Stimulated activated CD4-positive, alpha-beta T cell treated with anti-CD3 and anti-CD28 coated beads, Interleukin-12 subunit alpha, Interleukin-12 subunit beta, amount 100 ng/mL, for 48 hours (primary cell): ENCODE measurements at places on chromosomes 5 and 9.

- DNase-seq, result no peak
Observed at GRCh38 chr5:36939969-36940858, 63.6 kb downstream of the NIPBL start.

DNA sequence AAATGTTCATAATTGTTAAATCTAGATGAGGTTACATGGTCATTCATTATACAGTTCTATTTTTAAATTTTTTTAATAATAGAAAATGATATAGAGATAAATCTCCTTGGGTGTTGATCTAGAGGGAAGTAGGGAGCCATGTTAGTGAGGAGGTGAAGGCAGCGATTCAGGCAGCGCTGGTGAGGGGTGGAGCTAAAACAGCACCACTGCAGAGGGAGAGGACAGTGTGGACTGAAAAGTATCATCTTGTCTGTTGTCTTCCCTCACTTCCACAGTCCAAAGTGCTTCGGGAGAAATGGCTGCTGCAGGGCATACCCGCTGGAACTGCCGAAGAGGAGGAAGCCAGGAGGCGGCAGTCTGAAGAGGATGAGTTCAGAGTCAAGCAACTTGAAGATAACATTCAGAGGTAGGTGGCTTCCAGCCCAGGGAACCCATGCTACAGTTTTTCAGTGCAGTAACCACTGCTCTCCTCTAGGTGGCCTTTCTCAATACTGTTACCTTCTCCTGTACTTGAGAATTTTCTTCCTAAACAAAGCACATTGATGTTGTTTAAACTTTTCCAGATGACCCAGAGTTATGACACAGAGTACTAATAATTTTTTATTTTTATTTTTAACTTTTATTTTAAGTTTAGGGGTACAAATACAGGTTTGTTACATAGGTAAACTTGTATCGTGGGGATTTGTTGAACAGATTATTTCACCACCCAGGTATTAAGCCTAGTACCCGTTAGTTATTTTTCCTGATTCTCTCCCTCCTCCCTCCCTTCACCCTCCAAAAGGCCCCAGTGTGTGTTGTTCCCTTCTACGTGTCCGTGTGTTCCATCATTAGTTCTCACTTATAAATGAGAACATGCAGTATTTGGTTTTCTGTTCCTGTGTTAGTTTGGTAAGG is 100.5 kb downstream of the PALM2AKAP2 start:
- no peak for DNase-seq

GRCh38 chr5:149581192-149581861 is at the start of gene ARHGEF37:
Gene ARHGEF37 (plus strand): TSS chr5:149581498. CDS start chr5:149597770, 16,272 bp downstream.
- peak; percentile 50 for DNase-seq

- no peak for DNase-seq
Observed at GRCh38 chr5:91864962-91865361, 481.8 kb upstream of the ARRDC3 start.

DNA sequence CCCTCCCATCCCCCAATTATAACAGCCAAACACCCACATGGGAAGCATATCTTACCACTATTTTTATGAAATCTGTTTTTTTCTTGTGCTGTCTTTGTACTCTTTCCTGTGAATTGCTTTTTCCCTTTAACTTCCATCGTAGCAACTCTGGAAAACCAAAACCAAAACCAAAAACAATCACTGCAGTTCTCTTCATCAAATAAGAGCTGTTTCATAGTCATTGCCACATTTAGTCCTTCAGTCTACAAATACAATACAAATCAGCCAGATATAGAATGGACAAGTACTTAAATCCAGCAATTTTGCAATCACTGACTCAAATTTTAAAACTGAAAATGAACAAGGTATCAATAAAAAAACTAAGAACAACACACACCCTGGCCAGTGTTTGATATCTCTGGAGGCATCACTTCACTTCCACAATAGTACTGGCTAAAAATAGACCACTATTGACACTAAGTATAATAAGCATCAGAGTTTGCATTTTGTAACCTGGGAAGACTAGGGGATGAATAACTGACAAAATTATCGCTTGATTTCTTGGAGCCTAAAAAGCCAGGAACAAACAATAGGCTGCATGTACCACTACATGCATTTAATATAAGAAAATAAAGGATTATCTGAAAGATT is 5.4 kb downstream of the PUM3 start:
- DNase-seq, result no peak

GRCh38 chr5:176857216-176857893 is 41.8 kb downstream of the HK3 start:
- DNase-seq, result no peak

DNA sequence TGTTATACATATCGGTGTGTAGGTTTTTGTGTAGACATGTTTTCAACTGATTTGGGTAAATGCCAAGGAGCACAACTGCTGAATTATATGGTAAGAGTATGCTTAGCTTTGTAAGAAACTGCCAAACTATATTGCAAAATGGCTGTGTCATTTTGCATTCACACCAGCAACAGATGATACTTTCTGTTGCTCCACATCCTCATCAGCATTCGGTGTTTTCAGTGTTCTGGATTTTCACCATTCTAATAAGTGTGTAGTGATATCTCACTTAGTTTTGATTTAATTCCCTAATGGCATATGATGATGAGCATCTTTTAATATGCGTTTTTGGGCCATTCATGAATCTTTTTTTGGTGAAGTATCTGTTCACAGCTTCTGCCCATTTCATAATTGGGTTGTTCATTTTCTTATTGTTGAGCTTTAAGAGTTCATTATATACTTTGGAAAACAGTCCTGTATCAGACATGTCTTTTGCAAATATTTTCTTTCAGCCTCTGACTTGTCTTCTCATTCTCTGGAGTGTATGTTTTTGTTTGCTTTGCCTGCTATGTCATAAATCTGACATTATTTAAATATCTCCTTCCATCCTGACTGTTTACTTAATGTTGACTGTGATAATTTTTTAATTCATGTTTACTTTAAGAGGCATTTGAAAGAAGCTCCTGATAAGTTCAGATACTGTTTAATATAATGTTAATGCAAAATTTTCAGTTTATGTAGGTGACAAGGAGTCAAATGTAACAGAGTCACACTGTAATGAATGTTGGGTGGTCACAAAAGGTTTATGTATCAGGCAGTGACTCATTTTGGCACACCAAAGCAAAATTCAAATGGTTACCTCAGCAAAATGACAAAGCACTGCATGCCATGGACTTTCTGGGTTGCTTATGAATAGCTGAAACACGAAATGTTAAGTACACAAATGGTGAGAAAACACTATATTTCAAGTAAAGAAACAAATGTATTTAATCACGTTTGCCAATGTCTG is 181.1 kb upstream of the DAB2 start:
- DNase-seq, result no peak

GRCh38 chr5:169993485-169993790 is 13.1 kb upstream of the INSYN2B start:
- DNase-seq, result no peak

GRCh38 chr9:119029886-119030285 is 339.3 kb downstream of the BRINP1 start:
- no peak for DNase-seq

GRCh38 chr9:18768951-18769622 is 263.9 kb downstream of the SAXO1 start:
- no peak for DNase-seq

GRCh38 chr5:172743112-172743959 is 27.7 kb downstream of the DUSP1 start:
- no peak for DNase-seq
